ENCODE measurements at places on chromosomes 5 and 9.

DNA sequence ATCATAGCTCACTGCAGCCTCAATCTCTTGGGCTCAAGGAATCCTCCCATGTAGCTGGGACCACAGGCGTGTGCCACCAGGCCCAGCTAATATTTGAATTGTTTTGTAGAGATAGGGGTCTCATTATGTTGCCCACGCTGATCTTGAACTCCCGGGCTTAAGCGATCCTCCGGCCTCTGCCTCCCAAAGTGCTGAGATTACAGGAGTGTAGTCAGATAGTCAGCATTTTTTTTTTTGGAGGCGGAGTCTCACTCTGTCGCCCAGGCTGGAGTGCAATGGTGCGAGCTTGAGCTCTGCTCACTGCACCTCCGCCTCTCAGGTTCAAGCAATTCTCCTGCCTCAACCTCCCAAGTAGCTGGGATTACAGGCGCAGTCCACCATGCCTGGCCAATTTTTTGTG, 1.6 kb upstream of the SAR1B start:
- no peak for DNase-seq

GRCh38 chr9:114037249-114037648, 40.9 kb downstream of the AMBP start:
- no peak for DNase-seq

GRCh38 chr5:179497636-179498340, 52.6 kb upstream of the RUFY1 start:
- no peak for DNase-seq

GRCh38 chr5:88503406-88503805, 234.8 kb upstream of the TMEM161B start:
- no peak for DNase-seq

DNA sequence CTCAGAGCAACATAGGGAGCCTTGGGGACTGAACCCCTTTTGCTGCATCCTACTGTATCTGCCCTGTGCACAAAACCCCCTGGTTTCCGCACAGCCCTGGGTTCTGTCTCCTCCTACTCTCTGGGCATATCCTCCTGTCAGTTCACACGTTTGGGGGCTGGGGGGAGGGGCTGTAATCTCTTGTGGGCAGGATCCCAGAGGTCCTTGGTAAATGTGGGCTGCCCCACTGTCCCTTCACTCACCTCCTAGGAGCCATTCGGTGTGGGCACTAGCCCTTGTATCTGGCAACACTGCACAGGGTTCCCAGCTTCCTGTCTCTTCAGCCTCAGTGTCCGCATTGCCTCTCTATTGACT, 271.8 kb upstream of the DMAC1 start:
- DNase-seq = no peak
